Right ventricle myocardium superior (tissue), 1 donor: ENCODE measurements at places on chromosomes 2 and 18.

DNA sequence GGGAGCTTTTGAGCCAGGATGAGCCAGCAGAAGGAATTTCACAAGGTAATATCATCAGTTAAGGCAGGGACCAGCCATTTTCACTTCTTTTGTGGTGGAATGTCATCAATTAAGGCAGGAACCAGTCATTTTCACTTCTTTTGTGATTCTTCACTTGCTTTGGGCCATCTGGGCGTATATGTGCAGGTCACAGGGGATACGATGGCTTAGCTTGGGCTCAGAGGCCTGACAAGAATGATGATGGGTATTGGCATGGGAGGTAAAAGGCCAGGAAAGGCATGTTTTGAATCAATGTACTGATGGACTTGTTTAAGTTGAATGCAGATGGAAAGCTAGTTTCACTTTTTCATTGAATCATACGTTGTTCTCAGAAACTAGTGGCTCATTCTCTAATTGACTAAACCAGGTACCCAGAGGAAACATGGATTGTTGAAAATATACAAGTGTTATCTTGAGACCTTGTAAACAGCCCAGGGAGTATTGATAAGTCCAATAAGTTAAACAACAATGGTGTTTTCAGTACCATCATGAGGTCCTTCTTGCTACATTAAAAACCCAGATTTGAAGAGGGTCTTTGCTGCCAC is 1672.5 kb upstream of the DDX18 start:
- DNase-seq: no peak

DNA sequence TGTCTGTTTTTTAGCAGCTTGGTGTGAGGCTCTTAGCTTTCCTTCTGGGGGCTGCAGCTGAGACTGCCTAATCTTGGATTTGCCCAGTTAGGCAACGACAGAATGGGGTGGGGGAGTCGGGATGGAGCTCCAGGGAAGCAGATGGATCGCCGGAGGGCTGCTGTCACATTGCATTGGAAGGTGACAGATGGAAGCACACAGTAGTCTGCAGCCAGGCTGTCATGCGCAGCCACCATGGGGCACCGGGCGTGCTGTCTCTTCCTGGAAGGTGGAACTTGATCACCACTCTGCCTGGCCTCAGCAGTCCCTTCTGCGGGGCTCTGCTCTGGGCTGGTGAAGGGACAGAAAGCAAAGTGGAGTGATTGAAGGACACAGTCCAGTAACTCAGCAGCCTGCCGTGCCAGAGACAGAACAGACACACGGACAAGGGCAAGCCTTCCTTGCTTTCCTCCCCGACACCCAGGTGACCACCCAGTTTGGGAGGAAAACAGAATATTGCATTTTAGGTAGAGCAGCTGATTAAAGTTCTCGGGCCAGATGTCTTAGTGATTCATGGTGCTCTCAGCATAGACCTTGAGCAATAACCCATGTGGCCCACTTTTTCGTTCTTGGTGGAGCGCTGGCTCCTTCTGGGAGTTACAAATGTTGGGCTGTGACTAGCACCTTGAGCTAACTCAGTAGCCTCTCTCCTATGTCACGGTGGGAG is 40.9 kb downstream of the RNF144A start:
- no peak for DNase-seq

DNA sequence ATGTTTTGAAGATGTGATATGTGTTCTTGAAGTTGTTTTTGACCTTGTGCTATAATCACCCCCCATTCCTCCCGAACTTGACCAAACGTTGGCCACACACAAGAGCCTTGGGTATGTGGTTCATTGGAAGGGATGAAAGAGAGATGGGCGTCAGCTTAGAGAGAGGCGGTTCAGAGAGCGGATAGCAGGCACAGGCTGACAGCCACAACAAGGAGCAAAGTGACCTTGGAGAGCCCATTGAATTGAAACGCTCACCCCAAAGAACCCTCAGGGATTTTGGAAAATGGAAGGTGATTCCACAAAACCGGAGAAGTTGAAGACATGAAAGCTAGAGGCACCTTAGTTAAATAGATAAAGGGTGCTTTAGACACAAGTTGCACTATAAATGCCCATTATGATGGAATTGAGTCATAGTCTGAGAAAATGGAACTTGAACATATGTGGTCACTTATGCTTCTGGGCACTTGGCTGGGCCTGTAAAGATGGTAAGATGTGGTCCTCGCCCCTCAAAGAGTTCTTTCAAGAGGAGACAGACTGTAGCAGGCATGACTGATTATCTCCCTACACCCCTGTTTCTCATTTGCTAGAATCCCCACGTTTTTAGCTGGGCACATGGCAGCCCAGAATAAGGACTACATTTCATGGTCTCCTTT is 188.5 kb upstream of the HAAO start:
- DNase-seq: no peak

DNA sequence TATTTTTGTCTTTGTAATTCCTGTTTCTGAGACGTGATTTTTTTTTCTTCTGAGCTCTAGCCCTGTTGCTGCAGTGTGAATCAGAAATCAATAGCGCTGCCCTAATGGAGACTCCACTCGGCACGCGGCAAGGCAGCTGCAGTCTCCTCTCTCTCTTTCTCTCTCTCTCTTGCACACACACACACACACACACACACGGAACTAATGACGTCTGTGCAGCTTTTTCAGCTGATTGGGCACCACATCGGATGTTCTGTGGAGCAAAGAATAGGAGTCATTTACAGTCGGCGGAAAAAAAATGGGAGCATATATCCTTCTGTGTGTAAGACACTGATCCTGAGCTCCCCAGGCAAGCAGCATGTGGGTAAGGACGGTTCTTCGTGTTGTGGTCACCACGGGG is 2.0 kb upstream of the MYT1L start:
- no peak for DNase-seq

DNA sequence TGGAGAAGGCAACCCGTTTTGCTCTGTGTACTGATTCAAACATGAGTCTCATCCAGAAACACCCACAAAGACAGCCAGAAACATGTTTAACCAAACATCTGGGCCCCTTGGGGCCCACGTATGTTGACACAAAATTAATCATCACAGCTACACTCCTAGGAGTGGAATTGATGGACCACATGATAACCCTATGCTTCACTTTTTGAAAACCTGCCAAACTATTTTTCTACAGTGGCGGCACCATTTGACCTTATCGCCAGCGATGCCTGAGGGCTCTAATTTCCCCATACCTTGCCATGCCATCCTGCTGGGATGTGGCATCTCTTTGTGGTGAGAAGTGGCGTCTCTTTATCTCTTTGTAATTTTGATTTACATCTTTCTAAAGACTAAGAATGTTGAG is 38.5 kb downstream of the PSMG2 start:
- no peak for DNase-seq

GRCh38 chr2:20051532-20052228 is at the start of gene LAPTM4A:
LAPTM4A (minus strand) TSS chr2:20051628; CDS start chr2:20051520, 108 bp downstream.
- DNase-seq: peak; percentile 99

GRCh38 chr2:62738981-62739936 is 33.7 kb downstream of the EHBP1 start:
- no peak for DNase-seq

GRCh38 chr2:190528521-190529001 is 6.0 kb downstream of the NEMP2 start:
- DNase-seq: no peak

DNA sequence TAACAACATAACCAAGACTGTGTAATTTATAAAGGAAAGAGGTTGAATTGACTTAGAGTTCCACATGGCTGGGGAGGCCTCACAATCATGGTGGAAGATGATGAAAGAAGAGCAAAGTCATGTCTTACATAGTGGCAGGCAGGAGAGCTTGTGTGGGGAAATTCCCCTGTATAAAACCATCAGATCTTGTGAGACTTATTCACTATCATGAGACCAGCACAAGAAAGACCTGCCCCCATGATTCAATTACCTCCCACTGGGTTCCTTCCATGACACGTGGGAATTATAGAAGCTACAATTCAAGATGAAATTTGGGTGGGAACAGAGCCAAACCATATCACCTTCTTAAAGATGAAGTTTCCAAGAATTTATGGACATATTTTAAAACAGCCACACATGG is 2.5 kb upstream of the IL36RN start:
- no peak for DNase-seq

DNA sequence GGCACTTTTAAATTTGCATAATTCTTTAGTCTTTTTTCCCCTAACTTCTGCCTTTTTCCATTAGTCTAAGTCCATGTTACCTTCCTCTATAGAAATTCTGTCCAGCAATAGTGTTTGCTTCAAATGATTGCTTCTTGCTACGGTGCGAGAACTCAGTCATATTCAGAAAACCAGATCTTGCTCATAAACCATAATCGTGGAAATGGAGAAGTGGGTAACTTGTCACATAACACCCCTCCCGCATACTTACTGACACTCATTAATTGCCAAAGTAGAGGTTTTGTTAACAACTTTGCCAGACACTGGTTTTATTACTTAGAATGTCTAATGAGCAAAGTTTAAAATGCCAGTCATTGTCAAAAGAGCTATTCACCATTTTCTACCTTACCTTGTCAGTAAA is 94.3 kb upstream of the TWSG1 start:
- no peak for DNase-seq

DNA sequence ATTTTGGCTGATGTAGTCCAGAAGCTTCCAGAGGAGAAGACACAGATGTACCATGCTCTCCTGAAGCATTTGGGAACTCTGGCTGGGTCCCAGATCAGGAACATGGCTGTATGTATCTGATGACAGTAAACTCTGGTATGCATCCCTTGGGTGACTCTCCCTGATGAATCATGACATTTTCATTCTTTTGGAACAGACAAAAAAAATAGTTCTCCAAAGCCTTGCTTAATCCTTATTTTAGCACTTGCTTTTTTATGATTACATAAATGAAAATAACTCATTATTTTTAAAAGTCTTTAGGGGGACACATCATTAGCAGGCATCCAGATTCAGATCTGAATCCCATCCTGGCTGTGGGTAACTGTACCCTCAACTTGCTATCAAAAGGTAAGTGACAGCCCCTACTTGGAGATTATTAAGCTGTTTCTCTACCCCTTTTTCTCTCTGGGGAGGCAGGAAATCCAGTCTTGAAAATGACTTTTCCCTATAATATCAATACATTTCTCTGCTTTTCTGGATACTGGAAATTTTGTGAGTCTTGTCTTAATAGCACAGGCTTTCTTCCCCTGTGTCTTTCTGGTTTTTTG is 23.3 kb downstream of the AOX1 start:
- no peak for DNase-seq

GRCh38 chr2:85796046-85796340 is 42.2 kb downstream of the ATOH8 start:
- no peak for DNase-seq

- DNase-seq: no peak
Observed at GRCh38 chr2:202278036-202278760, 12.6 kb downstream of the NOP58 start.

DNA sequence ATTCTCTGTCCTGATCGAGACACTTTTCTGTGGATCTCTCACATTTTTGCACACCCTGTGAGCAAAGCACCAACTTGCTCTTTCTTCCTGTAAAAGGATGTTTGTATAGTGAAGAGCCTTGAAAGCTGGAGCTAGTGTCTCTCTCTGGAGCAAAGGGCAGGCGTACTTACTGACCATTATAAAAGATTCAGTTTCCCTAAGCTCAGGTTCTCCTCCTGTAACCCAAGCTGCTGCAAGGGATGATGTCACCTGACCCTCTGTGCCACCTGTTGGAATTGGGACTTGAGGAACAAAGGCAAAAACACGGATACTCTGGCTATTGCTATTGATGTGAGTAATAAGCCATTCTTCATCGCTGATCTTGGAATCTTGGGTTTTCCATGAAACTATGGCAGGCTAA is 52.6 kb upstream of the NEMP2 start:
- DNase-seq: no peak

GRCh38 chr2:85656468-85656867 is 11.5 kb downstream of the SFTPB start:
- no peak for DNase-seq

DNA sequence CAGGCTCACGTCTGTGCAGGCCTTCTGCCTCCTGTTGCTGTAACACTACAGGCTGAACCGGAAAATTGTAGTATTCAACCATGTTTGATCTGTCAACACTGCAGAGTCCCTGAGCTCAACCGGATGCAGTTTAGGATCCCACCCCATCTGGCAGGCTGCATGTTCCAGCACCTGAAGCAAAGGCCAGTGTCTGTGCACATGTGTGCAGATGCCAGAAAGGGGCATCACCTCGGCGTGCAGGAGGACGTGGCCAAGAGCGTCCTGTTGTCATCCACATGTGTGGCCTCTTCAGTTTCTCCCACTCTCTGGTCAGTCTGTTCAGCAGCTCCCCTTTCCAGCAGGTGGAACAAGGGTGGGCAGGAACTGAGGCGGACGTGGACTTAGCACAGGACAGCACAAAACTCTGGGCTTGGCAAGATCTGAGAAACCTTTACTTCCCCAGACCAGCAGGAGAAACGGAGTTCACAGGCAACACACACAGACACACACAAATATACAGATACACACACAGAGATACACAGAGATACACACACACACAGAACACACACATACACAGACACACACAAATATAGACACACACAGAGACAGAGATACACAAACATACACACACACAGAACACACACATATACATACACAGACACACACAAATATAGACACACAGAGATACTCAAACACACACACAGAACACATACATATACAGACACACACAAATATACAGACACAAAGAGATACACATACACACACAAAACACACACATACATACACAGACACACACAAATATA is 111.3 kb downstream of the NDUFA10 start:
- DNase-seq: no peak

DNA sequence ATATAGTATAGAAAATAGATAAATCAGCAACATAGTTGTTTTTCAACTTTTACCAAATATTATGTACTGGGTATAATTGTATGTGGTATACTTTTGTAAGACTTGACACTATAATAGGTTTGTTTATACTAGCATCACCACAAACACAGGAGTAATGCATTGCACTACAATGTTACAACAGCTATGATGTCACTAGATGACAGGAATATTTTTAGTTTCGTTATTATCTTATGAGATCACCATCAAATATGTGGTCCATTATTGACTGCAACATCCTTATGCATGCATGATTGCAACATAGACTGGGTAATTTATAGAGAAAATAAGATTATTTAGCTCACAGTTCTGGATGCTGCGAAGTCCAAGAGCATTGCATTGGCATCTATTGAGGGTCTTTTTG is 678.4 kb upstream of the ZNF804A start:
- DNase-seq: no peak

- DNase-seq: peak; percentile 61
Observed at GRCh38 chr18:35267809-35268208, 22.2 kb downstream of the ZSCAN30 start.

DNA sequence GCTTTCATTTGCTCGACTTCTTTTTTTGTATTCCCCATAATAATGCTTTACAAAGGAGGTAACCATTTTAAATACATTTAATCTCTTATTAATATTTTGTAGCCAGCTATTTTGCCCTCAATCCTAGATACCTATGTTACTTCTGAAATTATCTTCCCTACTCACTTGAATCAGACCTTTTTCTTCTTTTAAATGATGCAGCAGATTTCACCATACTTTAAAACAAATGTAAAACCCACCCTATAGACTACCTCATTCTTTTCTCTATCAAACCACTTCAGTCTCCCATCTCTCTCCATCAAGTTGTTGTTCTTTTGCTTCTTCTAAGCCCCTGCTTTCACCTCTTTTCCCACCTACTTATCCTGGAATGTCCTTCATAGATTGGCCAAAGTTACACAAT is 151.5 kb upstream of the DNMT3A start:
- DNase-seq: no peak
